ENCODE measurements at places on chromosomes 2 and 18. TPM values are rescaled to one million over a fixed set of nuclear protein-coding genes. Genes with fewer than 3 reads are reported as not detected.

The MC4R gene
- total RNA-seq: not detected

The MERTK gene
- total RNA-seq: 3.1 TPM

The DPP4 gene
- 0.42 TPM for total RNA-seq

The DLX1 gene
- 6.7 TPM for total RNA-seq

DNA sequence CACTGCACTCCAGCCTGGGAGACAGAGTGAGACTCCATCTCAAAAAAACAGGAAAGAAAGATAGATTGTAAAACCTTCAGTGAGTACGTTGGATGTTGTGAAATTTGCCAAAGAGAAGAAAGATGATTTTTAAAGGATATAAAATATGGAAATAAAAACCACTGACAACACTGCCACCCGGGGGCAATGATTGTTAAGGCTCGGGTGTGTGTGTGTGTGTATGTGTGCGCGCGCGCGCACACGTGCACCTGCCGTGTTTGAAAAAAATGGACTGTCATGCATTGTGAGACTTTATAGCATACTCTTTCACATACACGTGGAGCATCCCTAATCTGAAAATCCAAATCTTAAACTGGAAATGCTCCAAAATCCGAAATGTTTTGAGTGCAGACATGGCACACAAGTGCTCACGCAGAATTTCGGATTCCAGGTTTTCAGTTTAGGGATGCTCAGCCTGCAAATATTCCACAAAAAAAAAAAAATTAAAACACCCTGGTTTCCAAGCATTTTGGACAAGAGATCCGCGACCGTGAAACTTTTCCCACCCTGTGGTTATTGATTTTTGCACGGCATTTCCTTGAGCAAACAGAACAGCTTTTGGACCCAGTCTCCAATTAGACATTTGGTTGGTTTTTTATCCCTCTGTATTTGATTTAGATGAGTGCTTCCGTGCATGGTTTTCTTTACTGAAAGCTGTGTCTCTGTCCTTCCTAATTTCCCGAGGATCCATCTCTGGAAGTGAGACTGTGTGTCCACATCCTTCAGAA lies 269.2 kb downstream of the AGAP1 start:
- no peak for DNase-seq

Data from chondrocyte (in vitro differentiated cells).